A549 treated with DMSO at 1 μM for 4 hours (cell line): ENCODE measurements at places on chromosomes 6 and 20. TPM values are rescaled to one million over a fixed set of nuclear protein-coding genes. Genes with fewer than 3 reads are reported as not detected.

SLC17A2 gene
- total RNA-seq: not detected in 5 replicates

C4B gene
- 0.72 to 1.2 TPM (median 0.84 TPM) in 5 replicates for total RNA-seq

SIRPB1 gene
- total RNA-seq: 0.43 to 0.99 TPM (median 0.66 TPM) in 5 replicates

EPPIN gene
- not detected in 5 replicates for total RNA-seq

SMIM26 gene
- total RNA-seq: 131 to 174 TPM (median 136 TPM) in 5 replicates

HLA-DOB gene
- total RNA-seq: 0.07 to 0.30 TPM (median 0.16 TPM) in 4 of 5 replicates, not detected in the other

MTFR2 gene
- total RNA-seq: 11.0 to 14.2 TPM (median 13.0 TPM) in 5 replicates

ANKS1A gene
- total RNA-seq: 5.6 to 8.1 TPM (median 7.7 TPM) in 5 replicates

HLA-DPB1 gene
- total RNA-seq: not detected in 5 replicates

SYCP2 gene
- total RNA-seq: 0.18 to 0.81 TPM (median 0.37 TPM) in 5 replicates

FLRT3 gene
- 1.5 to 2.5 TPM (median 1.9 TPM) in 5 replicates for total RNA-seq

IRF4 gene
- 0.09 to 0.32 TPM (median 0.12 TPM) in 5 replicates for total RNA-seq

GTSF1L gene
- not detected in 5 replicates for total RNA-seq

MUC22 gene
- total RNA-seq: 0.01 to 0.02 TPM (median 0.02 TPM) in 3 of 5 replicates, not detected in the others

TLDC2 gene
- total RNA-seq: not detected in 5 replicates

XRN2 gene
- 96.8 to 115 TPM (median 111 TPM) in 5 replicates for total RNA-seq

OPN5 gene
- not detected in 5 replicates for total RNA-seq

SALL4 gene
- total RNA-seq: 1.3 to 2.2 TPM (median 1.6 TPM) in 5 replicates

GATA5 gene
- total RNA-seq: 0.46 to 1.1 TPM (median 0.84 TPM) in 5 replicates

CALHM4 gene
- not detected in 5 replicates for total RNA-seq

BANF2 gene
- total RNA-seq: not detected in 5 replicates

LINC00237 gene
- not detected in 5 replicates for total RNA-seq

CST4 gene
- total RNA-seq: not detected in 5 replicates

WFDC10B gene
- total RNA-seq: not detected in 5 replicates

PRSS16 gene
- total RNA-seq: 2.5 to 4.0 TPM (median 3.3 TPM) in 5 replicates

LST1 gene
- total RNA-seq: 0.20 to 0.26 TPM in 2 of 5 replicates, not detected in the others

SLC2A10 gene
- total RNA-seq: not detected in 5 replicates

APOM gene
- total RNA-seq: 2.8 to 3.8 TPM (median 3.2 TPM) in 5 replicates

CTAGE9 gene
- total RNA-seq: not detected in 5 replicates

HCK gene
- 0.03 to 0.11 TPM (median 0.09 TPM) in 3 of 5 replicates, not detected in the others for total RNA-seq

KIAA1755 gene
- total RNA-seq: 0.12 to 0.29 TPM (median 0.15 TPM) in 5 replicates

SNPH gene
- total RNA-seq: 3.8 to 5.6 TPM (median 4.6 TPM) in 5 replicates

RNF182 gene
- 2.9 to 4.0 TPM (median 3.4 TPM) in 5 replicates for total RNA-seq

OOEP gene
- not detected in 5 replicates for total RNA-seq
